Muscle of leg (tissue), 16 donors: ENCODE measurements at places on chromosomes 3 and 15.
A peak's percentile ranks its signal among the peaks of the same experiment; 100 is the strongest.

- no peak for DNase-seq
Observed at GRCh38 chr3:140131895-140132294, 196.9 kb downstream of the CLSTN2 start.

DNA sequence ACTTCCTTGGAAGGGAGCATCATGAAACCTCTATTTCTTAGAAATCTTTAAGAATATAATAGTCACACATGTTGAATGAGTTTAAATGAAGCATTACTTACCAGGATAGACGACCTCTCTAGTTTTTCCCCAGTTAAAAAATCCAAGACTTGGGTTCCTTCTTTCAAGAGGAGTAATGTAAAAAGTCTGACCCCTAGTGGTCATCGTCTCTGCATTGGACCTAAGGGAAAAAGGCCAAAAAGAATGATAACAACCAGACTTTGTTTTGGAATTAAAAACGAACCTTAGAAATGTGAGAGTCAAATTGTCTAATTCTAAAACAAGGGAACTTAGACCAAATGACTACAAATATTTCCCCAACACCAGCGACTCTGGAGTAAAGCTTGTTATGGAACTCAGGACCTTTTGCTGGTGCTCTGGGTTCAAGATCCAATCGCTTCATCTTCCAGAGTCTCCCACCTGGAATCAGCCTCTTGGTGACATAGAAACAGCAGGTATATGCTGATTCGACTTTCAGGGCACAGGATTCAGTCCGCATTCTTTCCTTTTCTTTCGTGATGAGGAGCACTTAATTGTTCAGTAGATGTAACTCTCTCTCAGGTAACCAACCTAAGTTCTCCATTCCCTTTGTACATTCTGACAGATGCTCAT, 214.8 kb upstream of the TPRG1 start:
- DNase-seq = peak; percentile 82

- no peak for DNase-seq
Observed at GRCh38 chr3:97265237-97266005, 451.0 kb downstream of the EPHA6 start.

- DNase-seq = no peak
Observed at GRCh38 chr15:65263313-65263712, 23.4 kb downstream of the PARP16 start.

GRCh38 chr15:87896936-87897335, 359.6 kb downstream of the NTRK3 start:
- peak; percentile 76 for DNase-seq

- no peak for DNase-seq
Observed at GRCh38 chr3:100455841-100456550, 36.4 kb upstream of the TMEM45A start.

DNA sequence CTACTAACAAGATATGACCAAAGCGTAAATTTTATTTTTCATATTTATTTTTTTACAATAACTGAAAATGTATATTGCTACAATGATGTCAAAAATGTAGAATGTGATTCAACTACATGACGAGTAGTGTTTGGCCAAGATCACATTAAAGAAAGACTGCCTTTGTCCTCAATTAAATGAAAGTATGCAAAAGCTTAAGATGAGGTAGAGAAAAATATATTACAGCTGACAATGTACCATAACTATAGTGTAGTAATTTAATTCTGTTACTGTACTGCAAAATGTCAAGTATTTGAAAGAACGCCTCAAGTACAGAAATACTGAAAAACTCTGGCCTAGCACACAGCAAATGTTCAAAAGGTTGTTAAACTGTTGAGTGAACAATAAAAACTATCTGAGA, 9.7 kb downstream of the PRICKLE2 start:
- DNase-seq = no peak

- no peak for DNase-seq
Observed at GRCh38 chr3:138078096-138078495, 37.3 kb downstream of the DZIP1L start.

GRCh38 chr3:38224357-38224756, 41.3 kb upstream of the SLC22A13 start:
- no peak for DNase-seq

GRCh38 chr3:151225040-151225975, 22.3 kb upstream of the GPR171 start:
- DNase-seq = peak; percentile 21

- DNase-seq = no peak
Observed at GRCh38 chr3:186060222-186060621, 48.7 kb downstream of the ETV5 start.

GRCh38 chr15:65189102-65189740, 4.1 kb upstream of the CLPX start:
- DNase-seq = peak; percentile 84

DNA sequence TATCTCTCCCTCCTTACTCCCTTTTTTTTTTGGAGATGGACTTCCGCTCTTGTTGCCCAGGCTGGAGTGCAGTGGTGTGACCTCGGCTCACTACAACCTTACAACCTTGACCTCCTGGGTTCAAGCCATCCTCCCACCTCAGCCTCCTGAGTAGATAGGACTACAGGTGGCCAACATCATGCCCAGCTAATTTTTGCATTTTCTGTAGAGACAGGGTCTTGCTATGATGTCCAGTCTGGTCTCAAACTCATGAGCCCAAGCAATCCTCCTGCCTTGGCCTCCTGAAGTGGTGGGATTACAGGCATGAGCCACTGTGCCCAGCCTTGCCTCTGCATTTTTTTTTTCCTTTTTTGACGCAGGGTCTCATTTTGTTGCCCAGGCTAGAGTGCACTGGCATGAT, 17.1 kb downstream of the STAG1 start:
- DNase-seq = no peak

- DNase-seq = no peak
Observed at GRCh38 chr15:27575521-27575920, 523.6 kb downstream of the OCA2 start.

- no peak for DNase-seq
Observed at GRCh38 chr3:10557781-10558373, 52.5 kb upstream of the ATP2B2 start.

- no peak for DNase-seq
Observed at GRCh38 chr3:16290827-16291196, 25.8 kb downstream of the OXNAD1 start.

DNA sequence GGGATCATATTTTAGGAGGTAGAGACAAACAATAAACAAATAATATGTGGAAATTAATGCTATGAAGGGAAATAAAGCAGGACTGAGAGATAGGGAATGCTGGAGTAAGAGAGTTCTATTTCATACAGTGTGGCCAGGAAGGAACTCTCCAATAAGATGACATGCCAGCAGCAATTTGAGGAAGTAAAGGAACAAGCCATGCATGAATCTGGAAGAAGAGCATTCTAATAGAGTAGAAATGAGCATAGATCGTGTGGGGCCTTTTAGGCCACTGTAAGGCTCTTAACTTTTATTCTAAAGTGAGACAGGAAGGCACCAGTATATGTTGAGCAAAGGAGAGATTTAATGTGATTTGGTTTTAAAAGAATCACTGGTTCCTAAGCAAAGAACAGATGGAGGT, 126.3 kb downstream of the DMXL2 start:
- DNase-seq = no peak

GRCh38 chr3:77945320-77945719, 905.4 kb downstream of the ROBO2 start:
- no peak for DNase-seq

GRCh38 chr15:75723847-75724660, 11.4 kb upstream of the CSPG4 start:
- DNase-seq = peak; percentile 99

DNA sequence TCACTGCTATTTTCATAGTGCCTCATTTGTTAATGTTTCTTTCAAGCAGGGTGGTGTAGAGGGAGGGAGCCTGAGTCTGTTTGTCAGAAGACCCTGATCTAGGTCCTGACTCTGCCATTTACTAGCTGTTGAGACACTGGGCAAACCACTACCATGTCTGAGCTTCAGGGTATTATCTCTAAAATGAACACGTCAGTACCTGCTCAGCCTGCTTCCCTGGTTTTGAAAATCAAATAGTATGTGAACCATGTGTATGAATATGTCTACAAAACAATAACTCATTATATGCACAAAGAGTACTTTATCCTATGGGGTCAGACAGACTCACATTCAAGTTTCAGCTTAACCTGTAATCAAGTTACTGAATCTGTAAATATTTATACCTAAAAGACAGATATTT, 25.1 kb downstream of the SYNPR start:
- no peak for DNase-seq

GRCh38 chr3:194056731-194057415, 79.1 kb upstream of the HES1 start:
- DNase-seq = no peak

GRCh38 chr15:57865294-57865693, 158.8 kb downstream of the POLR2M start:
- DNase-seq = no peak

DNA sequence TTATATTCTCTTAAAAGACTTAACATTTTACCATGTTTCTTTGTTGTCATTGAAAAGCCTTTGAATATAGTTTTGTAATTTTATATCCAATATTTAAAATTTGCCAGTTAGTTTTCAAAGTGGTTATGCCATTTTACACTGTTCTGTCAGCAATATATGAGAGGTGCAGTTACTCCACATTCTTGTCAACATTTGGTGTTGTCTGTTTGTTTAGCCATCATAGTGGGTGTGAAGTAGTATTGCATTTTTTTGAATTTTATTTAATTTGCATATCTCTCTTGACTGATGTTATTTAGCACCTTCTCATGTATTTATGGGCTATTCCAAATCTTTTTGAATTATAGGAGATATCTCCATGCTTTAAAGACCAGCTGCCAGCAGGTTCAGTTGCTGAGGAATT, 40.4 kb downstream of the LRRC28 start:
- DNase-seq = no peak

DNA sequence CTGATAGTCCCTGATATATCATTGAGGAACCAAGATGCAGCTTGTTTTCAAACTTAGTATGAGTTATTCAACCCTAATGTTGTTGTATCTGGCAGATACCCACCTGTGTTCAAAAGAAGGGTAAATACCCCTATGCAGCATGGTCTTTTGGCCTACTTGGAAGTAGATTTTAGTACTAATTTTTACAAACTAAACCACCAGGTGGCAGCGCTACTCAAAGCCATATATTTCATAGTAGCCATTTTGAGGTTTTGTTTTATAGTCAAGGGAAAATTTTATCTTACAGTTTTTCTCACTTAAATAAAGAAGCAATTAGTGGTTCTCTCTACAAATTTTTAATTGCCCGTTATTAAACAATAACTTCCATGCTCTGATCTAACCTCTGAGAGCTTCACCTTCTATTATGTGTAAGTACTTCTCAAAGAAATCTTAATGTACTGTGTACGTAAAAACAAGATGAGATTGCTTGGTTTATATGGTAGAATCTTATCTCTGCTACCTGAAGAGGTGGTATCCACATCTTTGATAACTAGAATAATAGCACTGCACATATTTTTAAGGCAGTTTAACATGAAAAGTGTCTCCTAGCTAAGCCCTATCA, 31.5 kb upstream of the MLF1 start:
- peak; percentile 35 for DNase-seq

- no peak for DNase-seq
Observed at GRCh38 chr3:40679290-40679689, 154.5 kb downstream of the ZNF621 start.

DNA sequence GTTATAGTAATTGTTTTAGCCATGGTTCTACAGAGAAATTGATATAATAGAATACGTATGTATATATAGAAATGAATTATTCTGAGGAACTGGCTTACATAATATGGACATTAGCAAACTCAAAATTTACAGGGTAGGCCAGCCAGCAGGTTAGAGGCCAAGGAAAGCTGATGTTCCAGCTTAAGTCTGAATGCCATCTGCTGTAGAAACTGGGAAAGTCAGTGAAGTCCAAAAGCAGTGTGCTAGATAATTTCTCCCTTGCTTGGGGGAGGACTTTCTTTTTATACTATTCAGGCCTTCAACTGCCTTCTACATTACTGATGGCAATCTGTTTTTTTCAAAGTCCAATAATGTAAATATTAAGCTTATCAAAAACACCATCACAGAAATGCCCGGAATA, 1174.7 kb downstream of the ZPLD1 start:
- DNase-seq = no peak

DNA sequence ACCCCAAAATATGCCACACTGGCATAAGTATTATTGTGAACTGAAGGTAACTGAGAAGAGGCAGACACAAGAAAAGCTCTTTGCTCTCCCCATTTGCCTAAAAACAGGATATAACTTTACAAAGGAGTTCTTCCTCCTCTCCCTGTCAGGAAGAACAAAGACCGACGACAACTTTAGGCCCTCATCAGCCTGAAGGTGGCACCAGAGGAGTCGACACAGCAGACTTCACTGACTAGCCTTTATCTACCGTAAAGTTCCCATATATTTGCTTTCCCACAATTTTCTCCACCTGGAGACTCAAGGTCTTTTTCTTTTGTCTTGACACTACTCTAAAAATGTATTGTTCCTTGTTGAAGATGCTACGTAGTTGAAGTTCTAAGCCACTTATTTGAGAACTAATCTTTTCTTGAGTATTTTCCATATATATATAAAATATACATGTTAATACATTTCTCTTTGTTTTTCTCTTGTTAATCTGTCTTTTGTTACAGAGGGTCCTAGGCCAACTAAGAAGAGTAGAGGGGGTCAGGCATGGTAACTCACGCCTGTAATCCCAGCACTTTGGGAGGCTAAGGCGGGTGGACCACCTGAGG, 16.2 kb upstream of the XIRP1 start:
- peak; percentile 69 for DNase-seq

GRCh38 chr3:181230258-181230657, 240.7 kb upstream of the DNAJC19 start:
- no peak for DNase-seq

- DNase-seq = no peak
Observed at GRCh38 chr15:88440021-88440420, 27.2 kb downstream of the MRPL46 start.

DNA sequence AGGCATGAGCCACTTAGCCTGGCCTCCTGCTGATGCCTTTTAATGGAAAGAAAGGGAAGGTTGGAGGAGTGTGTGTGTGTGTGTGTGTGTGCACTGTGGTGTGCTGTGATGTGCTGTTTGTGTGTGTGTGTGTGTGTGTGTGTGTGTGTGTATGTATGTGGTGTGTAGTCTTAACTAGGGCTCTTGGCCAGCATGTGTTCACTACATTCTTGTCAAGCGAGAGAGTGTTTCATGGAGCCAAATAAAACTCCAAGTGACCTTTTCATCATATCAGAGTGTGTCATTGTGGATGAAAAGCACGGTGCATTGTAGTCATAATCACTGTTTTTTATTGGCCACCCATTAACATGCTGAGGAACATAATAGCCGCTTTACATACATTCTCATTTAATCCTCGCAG, 30.8 kb upstream of the BHLHE40 start:
- DNase-seq = no peak

GRCh38 chr3:161851941-161852566, 355.4 kb downstream of the OTOL1 start:
- DNase-seq = peak; percentile 36

GRCh38 chr3:149541091-149541491, 66.6 kb downstream of the TM4SF4 start:
- no peak for DNase-seq
